Hematopoietic multipotent progenitor cell treated with erythropoietin and hydrocortisone succinate and interleukin-3 and kit ligand, for 17 days (in vitro differentiated cells): ENCODE measurements at places on chromosomes 7 and 10.

- no peak for DNase-seq
Measured at GRCh38 chr7:152366662-152367061, 69.1 kb downstream of the KMT2C start.

GRCh38 chr7:105257338-105257737 is 131.4 kb downstream of the SRPK2 start:
- DNase-seq = no peak

DNA sequence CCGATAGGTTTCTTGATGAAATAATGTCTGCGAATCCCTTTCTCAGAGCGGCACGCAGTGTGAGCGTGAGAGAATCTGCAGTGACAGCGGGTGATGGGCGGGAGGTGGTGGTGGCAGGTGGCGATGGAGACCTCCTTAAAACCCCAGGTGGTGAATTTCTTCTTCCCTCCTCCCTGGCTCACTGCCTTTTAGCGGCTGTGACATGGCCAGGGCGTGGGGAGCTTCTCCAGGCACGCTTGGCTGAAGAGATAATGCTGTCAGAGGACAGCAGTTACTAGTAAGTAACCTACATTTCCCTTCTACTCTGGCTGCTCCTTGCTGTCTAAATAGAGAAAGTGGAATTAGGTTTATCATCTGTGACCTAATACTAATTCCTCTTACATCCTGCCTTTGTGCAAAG is 141.4 kb upstream of the INSYN2A start:
- DNase-seq = no peak

DNA sequence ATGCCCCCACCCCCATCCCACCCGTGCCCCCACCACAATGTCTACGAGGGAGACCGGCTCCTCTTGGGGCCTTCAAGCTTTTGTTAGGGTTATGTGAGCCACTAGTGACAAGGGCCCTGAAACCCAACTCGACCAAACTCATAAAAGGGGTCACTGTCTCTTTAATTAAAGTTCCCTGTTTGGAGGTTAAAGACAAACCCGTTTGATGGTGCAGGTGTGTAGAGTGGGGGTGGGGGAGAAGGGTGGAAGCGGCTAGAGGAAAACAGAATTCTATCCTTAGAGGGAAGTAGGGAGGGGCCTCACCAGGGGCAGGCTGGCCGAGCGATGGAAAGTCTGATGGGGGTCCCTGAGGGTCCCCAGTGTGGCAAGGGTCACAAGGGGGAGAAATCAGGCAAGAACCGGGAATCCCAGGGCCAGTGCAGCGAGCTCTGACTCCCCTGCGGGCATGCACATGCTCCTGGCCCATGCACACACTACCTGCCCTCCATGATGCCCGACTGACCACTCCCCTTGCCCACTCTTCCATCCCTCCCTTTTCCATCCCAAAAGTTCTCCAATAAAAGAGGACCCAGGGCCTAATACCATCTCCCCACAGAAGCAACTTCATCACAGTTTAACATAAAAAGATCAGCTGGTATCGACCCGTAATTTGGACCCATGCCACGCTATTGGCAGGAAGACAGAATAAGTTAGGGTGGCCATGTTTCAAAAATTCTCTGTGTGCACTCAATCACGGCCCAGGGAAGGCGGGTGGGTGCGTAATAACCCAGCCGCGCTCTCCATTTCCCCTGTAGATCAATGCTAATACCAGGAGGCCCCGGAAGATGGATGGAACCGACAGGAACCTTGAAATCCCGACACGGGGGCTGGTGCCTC is 35.9 kb upstream of the SLF2 start:
- no peak for DNase-seq
